Esophagus mucosa (tissue), 1 donor: ENCODE measurements at places on chromosomes 12 and 14.

DNA sequence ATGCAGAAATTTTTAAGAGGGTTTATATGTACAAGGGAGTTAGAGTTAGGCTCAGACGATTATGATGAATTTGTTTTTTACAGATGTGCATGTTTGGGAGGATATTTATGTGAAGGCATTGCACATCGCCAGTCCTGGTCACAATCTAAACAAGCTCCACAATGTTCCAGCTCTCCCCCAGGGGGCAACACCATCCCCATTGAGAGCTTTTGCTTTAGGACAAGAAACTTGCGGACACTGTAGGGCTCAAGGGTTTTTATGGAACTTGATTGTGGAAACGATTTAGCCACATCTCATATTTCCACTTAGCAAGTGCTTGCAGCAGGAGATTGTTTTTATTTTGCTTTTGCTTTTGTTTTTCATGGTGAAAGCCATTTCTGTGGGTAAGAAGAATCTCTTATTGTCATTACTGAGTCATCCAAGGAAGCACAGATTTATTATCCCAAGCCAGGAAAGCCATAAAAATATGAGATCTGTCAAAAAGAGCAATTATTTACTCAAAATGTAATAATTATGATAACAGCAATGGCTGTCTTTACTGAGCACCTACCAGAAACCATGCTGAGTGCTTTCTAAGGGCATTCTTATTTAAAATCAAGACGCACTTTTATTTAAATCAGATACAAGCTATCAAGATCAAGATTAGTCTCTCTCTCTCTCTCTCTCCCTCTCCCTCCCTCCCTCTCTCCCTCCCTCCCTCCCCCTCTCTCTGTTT lies 276.7 kb upstream of the SRRM4 start:
- ATAC-seq: no peak

DNA sequence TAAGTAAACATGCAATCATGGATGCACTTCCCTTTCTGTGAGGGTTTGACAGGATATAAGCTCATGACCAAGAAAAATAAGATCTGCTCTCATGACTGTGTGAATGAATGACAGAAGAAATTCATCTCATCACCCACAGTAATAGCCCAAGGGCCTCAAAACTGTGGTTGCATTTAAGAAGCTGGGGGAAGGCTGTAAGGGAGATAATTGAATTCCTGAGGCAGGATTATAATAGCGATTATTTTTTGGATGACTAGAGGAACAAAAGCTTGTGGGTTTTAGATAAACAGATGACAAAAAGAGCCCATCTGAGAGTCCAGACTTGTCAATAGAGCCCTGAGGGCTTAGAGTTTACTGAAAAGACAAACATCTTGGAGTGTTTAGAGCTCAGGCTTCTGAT lies 161.2 kb downstream of the NTF3 start:
- no peak for ATAC-seq

GRCh38 chr14:65286443-65286842 lies 126.1 kb upstream of the FUT8 start:
- no peak for ATAC-seq

DNA sequence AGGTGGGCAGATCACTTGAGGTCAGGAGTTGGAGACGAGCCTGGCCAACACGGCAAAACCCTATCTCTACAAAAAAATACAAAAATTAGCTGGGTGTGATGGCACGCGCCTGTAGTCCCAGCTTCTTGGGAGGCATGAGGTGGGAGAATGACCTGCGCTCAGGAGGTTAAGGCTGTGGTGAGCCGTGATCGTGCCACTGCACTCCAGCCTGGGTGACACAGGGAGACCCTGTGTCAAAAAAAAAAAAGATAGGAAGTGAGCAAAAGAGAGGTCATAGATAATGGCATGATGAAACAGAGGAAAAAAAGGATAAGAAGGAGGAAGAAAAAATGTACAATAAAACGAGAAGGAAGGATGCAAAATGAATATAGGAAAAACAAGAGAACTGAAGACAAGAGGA lies 159.5 kb downstream of the ETV6 start:
- ATAC-seq: no peak

DNA sequence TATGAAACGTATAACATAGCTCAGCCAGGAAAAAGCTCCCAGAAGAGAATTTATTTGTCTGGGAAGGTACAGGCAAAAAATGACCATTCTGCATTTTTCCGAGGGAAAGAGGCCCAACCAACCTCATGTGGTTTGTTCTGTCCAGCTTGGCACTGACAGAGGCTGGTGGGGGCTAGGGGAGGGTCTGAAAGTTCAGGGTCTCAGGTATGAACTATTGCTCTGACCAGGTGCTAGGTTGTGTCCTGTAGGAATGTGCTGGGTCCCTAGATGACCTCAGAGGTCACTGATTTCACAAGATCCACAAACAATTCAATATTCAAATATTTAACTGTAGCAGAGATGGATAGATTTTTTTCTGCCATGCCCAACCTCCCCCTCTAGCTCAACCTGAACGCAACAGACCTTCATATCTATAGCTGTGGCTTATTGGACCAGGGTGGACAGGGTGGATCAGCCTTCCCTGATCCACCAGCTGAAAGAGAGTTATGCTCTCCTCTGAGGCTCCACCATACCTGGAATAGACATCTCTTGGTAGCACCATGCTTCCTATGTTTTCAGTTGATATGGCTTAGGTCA lies 32.9 kb upstream of the IFT81 start:
- ATAC-seq: no peak

GRCh38 chr12:41683513-41684240 lies 461.0 kb downstream of the GXYLT1 start:
- no peak for ATAC-seq

GRCh38 chr12:27396216-27396815 lies 50.2 kb upstream of the SMCO2 start:
- ATAC-seq: no peak

GRCh38 chr14:103206836-103207387 lies 83.7 kb downstream of the TNFAIP2 start:
- ATAC-seq: peak; percentile 56

GRCh38 chr14:43172899-43173548 lies 1334.1 kb downstream of the FSCB start:
- ATAC-seq: no peak

GRCh38 chr14:99708449-99708848 lies 24.4 kb downstream of the CYP46A1 start:
- ATAC-seq: no peak

DNA sequence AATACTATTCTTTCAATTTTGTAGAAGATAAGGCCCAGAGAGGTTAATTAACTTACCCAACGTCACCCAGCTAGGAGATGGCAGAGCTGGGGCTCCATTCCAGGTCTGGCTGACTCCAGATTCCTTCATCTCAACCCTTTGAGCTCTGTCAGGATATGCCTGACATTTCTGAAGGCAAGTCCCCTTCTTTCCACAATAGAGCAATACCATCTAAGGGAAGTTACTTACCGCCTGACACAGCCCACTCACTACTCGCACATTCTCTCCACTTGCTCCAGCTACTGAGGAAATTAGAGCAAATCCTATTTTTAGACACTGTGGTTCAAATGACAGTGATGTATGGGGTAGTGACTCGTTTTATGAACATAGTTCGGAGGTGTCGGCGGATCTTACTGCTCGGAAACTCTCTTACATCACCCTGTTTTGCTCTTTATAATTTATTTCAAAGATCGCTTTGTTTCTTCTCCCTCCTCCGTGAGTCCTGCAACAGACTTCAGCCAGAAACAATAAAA lies 2.0 kb upstream of the WSCD2 start:
- ATAC-seq: no peak

- peak; percentile 29 for ATAC-seq
Observed at GRCh38 chr14:93369713-93370266, 22.8 kb downstream of the COX8C start.

DNA sequence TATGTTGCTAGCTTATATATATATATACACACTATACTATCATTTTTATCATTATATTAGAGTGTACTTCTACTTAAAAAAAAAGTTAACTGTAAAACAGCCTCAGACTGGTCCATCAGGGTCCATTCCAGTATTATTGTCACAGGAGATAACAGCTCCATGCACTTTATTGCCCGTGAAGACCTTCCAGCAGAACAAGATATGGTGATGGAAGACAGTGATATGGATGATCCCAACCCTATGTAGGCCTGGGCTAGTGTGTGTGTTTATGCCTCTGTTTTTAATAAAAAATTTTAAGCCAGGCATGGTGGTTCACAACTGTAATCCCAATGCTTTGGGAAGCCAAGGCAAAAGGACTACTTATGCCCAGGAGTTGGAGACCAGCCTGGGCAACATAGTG lies 86.2 kb downstream of the GCH1 start:
- no peak for ATAC-seq

- ATAC-seq: no peak
Observed at GRCh38 chr14:34003082-34003668, 52.3 kb upstream of the EGLN3 start.

DNA sequence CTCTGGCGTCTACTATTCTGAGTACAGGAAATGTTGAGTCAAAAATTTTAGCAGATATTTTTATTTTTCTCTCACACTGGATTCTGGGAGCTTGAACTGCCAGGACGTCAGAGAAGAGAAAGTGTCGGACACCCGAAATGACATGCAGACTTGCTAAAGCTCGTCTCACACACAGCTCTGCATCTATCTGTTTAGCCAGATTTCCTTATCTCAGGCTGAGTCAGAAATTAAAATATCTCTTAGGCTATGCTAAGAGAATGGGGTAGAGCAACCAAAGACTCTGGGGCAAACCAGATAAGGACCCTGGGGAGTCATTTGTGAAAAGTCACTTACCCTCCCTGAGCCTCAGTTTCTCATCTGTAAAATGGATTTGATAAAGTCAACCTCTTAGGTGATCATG lies 1124.1 kb downstream of the VRK1 start:
- no peak for ATAC-seq

DNA sequence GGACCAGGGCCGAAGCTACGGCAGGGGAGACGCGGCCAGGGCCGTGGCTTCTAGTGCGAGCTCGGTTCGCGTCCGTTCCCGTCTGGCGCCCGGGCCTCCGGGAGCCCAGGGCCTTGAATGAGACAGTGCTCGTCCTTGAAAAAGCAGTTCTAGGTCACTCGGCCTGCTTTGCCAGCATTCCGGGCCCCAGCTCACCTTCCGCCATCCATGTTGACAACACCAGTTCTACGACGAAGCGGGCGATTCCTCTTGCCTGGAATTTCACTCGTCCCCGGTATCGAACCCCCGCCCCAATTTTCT lies 4.5 kb downstream of the OR10AD1 start:
- ATAC-seq: peak; percentile 43

GRCh38 chr12:100141666-100141997 lies 1.0 kb downstream of the BLTP3B start:
- peak; percentile 74 for ATAC-seq

DNA sequence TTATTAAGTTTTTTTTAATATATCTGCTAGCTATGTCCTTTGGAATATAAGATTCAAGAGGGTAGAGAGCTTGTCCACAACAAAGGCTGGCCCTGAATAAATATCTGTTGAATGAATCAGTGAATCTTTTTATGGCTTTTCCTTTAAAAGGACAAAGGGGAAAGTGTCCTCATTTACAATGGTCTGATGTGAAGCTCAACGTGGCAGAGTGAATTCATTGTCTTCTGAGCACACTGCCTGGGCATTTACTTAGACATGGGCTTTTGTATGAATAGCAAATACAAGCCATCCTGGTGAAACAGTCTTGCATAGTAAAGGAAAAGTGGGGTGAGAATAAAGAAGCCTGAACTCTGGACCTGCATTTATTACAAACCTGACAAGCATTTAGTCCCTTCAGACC lies 201.2 kb downstream of the NELL2 start:
- no peak for ATAC-seq

DNA sequence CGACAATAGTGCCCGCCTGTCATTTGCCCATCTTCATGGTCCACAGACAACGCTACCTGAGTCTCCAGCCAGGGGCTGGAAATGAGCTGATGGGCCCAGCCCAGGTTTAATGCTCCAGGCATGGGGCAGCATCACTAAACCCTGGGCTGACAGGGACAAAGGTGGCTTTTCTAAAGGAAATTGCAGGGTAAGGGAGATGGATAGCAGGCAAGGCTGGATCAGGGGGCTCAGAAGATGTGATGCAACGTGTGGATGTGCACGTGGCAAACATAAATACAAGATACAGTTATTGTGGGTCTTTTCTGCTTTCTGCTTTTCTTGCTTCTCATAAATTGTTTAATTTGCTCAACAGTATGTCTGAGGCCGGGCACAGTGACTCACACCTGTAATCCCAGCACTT lies 3.7 kb upstream of the MMP17 start:
- ATAC-seq: no peak

DNA sequence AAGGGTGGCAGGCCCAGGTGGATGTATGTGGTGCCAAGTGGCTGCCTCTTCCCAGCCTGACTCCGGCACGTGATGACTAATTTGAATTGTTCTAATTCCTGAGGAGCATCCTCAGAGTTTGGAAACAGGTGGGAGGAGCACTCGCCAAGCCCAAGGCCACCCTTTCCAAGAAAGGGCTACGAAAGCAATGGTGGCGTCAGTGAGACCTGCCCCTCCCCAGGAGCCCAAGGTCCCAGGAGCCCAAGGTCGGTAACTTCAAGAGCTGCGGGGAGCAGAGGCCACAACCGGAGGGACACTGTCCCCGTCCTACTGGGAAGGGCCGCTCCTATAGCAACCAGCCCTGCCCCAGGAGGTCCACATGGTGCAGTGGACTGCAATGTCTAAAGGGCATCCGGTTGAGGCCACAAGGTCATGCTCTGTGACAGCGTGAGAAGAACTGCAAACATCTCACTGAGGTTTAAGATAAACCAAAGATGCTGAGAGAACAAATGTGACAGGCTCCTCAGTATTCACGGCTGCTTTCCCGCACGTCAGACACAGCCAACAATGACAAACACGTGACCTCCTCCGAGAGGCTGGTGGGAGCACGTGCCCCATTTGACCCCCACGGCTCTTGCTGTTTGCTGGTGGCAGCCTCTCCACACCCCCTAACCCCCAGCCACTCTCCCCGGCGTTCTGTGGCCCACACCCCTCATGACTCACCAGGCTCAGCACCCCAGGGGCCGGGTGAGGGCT lies 79.6 kb downstream of the ITPK1 start:
- ATAC-seq: no peak

DNA sequence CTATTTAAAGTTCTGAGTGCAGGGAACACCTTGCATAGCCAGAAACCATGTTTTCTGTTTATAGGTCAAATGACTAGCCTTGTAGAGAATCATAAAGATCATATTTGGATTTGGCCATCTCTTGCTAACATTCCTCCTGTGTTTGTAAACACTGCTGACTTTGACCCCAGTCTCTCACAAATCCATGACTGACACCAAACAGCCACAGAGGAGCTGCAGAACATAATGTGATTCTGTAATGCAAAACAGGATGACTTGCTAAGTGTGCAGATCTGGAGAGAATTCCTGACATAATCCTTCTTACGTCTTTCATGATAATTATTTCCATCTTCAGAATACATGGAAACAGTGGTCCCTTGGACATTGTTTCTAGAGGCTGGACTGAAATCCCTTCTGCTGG lies 211.8 kb downstream of the BMP4 start:
- no peak for ATAC-seq
